ENCODE measurements at places on chromosomes 4 and X.

DNA sequence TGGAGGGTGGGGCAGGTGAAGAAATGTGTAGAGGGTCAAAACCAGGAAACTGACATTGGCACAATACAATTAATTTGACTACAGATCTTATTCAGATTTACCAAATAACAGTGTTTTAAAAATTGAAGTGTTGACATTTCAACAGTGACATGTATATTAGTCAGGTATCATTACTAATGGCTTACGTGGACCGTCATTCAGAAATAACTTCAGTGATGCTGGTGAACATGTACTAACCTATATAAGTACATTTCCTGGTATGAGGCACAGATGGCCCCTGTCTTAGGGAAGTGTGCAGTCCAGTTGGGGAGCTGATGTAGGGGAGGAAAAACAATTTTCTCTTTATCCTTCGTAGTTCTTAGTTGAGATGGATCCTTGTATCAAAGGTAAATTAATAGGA, 22.3 kb upstream of the MAOA start:
- no peak for ATAC-seq

GRCh38 chr4:110501826-110502225, 25.9 kb downstream of the ENPEP start:
- no peak for ATAC-seq

DNA sequence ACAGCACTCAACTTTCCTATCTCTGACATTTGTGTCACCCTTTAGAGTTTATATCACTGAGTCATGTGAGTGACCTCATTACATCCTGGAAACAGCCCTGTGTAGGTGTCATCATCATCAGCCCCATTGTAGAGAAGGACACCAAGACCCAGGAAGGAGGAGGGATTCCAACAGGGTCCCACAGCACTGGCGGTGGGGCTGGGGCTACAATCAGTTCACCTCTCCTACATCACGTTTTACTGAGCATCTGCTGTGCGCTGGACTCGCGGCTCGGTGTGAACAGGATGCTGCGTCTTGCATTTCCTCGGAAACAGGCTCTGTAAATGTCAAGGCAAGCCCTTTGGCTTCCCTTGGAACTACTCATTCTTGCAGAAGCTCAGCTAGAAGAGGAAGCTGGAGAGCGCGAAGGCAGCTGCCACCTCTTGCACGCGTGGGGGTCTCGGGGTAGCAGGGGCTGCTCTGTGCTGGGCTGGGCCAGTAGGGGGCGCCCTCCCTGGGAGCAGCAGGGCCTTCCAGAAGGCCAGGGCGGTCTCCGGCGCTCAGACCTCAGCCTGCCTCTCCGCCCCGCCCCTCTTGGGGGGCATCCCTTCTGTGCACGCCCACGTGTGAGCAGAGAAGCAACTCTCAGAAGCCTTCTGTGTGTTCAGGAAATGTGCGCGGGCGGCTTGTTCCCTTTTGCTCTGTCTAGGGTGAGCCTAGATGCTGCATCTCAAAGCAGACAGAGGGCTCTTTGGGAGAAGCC, 29.0 kb downstream of the REELD1 start:
- no peak for ATAC-seq

DNA sequence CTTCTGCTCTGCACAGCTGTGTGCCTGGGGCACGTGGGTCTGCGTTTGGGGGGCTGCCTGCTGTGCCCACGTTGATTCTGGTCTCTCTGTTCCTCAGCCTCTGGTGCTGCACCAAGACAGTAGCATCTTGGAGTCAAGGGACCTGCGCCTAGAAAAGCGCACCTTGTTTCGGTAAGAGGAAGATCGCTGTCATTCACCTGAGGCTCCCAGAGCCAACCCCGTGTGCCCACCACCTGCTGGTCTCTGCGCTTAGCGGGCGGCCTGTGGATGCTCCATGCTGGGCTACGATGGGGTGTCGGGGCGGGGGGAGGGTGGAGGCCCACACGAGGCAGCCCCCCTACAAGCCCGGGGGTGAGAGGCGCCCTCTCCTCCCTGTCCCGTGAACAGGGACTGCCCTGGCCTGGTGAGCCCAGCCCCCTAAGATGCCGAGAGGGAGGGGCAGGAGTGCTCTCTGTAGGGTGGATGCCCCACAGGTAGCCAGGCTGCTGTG, 18.9 kb upstream of the HGFAC start:
- no peak for ATAC-seq

GRCh38 chrX:69813677-69814076, 197.8 kb downstream of the EDA start:
- ATAC-seq: no peak

DNA sequence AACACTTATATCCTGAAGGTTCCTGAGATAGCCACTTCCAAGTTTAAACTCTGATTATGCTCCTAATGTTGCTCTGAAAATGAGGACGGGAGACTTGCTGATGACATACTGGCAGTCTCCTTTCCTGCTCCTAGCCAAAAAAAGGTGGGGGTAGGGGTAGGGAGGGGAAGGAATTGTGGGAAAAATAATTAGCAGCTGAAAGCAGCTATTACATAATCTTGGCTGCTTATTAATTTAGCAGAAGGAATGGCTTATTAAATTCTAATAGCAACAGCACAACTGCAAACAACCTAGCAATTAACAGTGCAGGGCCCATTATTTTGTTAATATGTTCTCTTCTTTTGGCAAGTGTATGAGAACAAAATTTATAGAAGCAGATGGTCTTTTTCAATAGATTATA, 2.0 kb upstream of the AP1S2 start:
- ATAC-seq: no peak

- no peak for ATAC-seq
Measured at GRCh38 chrX:148577741-148578140, 77.3 kb downstream of the AFF2 start.

DNA sequence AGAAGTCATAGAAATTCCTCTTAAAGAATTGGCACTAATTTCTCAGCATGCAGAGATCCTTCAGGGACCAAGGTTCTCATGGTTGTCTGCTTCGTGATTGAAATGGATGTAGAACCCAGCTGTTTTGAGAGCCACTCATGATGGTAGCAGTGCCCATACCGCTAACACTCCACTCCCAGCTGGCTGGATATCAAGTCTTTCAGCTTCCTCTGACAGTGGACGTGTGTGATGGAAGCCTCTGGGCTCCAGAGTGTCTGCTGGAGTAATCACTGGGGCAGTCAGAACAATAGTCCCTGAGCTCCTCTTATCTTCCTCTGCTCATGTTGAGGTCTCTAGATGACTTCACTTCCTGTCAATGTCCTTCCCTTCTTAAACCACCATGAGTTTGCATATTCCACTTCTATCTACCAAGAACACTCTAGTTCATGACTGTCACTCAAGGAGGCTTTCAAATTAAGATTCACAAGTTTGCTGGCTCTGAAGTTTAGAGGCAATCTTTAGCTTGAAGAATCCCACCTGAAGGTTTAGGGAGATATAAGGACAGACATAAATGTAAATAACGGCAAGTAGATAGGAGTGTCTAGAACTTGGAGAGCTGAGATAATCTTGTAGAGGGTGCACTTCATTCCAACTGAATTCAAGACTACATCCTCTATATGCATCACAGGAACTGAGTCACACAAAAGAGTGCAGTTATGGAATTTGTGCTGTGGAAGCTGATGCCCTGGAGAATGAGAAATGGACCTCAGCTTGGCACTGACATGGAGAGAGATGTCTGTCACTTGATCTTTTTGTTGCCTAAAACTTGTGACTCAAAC, 64.5 kb upstream of the WDR1 start:
- no peak for ATAC-seq

GRCh38 chrX:13305108-13305507, 14.7 kb downstream of the ATXN3L start:
- no peak for ATAC-seq

DNA sequence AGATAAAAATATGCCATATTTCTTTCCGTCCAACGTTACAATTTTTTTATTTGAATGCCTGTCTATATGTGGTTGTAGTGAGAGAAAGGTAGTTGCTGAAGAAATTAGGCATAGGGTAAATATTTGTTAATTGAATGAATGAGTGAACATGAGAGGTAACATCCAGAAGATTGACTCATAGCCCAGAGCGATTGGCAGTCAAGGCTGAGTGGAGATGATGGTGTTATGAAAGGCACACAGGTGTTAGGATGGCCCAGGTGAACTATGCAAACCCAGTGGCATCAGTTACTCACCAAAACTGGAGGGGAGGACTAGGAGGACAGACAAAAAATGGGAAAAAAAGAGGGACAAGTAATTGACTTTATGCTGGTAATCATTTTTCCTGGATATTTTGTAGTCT, 31.7 kb upstream of the SPRY1 start:
- no peak for ATAC-seq

GRCh38 chrX:151680805-151681204, 14.5 kb upstream of the PRRG3 start:
- ATAC-seq: no peak

- no peak for ATAC-seq
Measured at GRCh38 chr4:59818656-59819055, 1381.5 kb upstream of the ADGRL3 start.

- no peak for ATAC-seq
Measured at GRCh38 chr4:154471526-154472331, 19.9 kb downstream of the DCHS2 start.

GRCh38 chr4:27789773-27790172, 929.1 kb downstream of the STIM2 start:
- no peak for ATAC-seq

GRCh38 chr4:752196-752861, 46.7 kb downstream of the PCGF3 start:
- no peak for ATAC-seq

- ATAC-seq: no peak
Measured at GRCh38 chr4:141348573-141348972, 127.9 kb downstream of the ZNF330 start.

- ATAC-seq: no peak
Measured at GRCh38 chr4:158395889-158396288, 125.8 kb upstream of the RXFP1 start.

Measured in gastroesophageal sphincter (tissue), 4 donors.